Cortex of kidney (tissue), 1 donor: ENCODE measurements at places on chromosomes 13 and 19.

- no peak for DNase-seq
Measured at GRCh38 chr13:87975035-87975434, 303.9 kb downstream of the SLITRK5 start.

DNA sequence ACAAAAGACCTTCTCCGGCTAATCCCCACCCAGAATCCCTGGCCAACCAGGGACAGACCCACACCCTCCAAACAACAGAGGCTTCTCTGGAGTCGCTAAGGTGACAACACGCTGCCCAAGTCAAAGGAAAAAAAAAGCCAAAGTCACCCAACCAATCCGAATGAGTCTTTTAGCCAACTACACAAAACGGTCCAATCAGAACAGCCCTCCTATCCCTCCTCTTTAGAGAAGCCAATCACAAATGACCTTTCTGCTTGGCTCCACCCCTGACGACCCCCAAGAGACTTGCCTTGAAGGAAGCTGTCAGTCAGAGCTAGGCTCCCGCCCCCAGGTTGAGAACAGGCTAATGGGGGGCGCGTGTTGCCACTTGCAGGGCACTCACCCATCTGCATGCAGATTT is 6.6 kb upstream of the FBXW9 start:
- DNase-seq = no peak

- no peak for DNase-seq
Measured at GRCh38 chr13:113084094-113084942, 21.3 kb upstream of the F7 start.

- no peak for DNase-seq
Measured at GRCh38 chr13:30619731-30620130, 2.0 kb downstream of the USPL1 start.

GRCh38 chr13:88800505-88800904 is 1129.3 kb downstream of the SLITRK5 start:
- no peak for DNase-seq

- DNase-seq = no peak
Measured at GRCh38 chr13:40231311-40231710, 435.1 kb downstream of the FOXO1 start.

GRCh38 chr13:112953591-112954487 is 15.2 kb upstream of the MCF2L start:
- DNase-seq = no peak

DNA sequence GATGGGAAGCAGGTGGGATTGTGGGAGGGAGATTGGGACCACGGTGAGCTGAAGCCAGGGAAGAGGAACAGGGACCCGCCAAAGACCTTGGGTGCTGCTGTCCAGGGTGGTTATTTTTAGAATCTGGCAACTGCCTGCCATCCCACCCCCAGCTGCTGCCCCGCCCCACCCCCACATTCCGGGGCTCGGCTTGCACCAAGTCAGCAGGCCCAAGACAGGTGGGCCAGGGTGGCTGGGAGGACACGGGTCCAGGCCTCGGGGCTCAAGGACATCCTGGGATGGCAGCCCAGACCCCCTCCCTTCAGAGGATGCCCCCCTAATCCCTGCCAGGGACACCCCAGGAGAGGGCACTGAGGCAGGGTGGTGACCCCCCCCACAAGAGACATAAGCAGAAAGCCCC is 827 bp downstream of the CKM start:
- no peak for DNase-seq

GRCh38 chr13:98507282-98507797 is 69.6 kb downstream of the STK24 start:
- no peak for DNase-seq

DNA sequence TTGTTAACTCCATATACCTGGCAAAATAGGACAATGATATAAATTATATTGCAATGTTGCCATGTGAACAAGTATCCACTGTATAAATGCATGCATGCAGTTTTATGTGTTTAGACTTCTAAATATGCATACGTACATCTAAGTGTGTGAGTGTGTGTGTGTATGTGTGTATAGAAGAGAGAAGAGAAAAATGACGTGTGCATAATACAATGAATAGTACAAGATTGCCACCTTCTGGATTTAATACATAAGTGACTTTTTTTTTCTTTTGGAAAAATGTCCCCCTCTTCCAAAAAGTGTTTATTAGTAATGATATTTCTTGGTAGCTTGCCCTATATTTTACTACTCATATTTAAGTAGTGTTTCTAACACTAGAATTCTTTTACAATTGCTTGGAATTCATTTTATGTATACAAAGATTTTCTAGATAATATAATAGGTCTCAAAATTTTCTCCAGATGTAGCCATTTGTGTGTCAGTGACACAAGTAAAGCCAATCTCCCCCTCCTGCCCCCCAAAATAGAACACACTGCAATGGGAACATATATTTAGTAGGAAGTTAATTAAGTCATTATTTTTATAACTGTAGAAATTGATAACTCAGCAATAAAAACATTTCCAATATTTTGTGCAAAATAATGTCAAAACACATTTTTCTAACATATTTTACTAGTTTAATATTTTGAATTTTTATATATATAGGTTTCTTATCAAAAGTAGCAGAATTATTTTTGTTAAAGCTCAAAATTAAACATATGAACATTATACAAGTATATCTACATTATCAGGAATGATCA is 783.3 kb upstream of the ATXN8OS start:
- no peak for DNase-seq

DNA sequence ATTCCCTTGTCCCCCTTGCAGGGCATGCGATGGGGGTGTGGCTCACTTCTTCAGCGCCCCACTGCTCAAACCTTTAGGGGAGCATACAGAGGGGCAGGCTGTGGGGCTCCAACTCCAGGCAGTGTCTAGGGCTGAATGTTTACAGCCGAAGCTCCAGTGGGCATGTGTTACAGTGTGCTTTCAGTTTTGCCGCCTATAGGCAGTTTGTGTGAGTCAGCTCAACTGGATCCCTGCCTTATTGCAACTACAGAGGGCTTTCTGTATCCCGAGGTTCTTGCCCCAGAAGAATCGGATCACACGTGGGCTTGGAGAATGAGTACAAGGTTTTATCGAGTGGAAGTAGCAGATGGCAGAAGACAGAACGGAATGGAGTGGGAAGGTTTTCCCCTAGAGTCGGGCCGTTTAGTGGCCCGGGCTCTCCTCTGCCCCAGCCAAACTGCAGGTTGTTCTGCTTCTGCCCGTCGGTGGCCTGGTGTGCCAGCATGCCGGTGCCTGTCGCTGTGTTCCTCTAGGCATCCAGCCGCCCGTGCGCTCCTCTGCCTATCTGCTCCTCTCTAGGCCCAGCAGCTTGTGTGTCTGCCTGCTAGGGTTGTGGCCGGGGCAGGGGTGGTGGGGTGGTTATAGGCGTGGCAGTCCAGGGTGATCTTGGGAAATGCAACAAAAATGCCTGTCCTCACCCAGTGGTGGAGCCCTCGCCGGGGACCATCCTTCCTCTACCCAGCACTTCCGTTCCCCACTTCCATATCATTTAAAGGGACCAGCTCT is 435.9 kb upstream of the SGCG start:
- no peak for DNase-seq

GRCh38 chr13:106352850-106353249 is 182.6 kb downstream of the EFNB2 start:
- no peak for DNase-seq

DNA sequence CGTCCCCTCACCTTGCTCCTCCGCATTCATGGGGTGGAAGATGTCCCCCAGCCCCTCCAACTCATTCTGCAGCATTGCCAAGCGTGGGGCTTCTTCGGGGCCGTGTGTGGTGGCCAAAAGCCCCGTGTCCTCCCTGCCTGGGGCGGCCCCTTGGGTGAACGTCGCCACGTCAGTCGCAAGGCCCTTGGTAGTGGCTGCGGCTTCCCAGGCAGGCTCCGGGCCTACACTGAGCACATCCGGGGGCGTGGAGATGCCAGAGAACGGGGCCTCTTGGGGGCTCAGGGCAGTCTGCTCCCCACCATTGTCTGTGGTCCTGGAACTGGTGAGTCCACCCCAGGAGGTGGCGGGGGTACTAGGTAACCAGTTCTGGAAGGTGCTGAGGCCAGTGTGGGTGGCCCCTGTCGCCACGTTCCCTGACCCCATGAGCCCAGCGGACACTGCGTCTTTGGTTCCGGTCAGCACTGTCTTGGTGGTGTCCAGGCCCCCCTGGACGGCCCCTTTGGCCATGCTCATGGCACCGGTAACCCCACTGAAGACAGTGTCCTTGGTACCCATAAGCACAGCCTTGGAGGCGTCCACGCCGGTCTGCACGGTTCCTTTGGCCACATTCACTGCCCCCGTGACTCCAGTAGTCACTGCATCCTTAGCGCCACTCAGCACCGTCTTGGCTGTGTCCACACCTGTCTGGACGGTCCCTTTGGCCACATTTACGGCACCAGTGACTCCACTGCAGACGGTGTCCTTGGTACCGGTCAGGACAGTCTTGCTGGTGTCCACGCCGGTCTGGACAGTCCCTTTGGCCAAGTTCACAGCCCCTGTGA is 7.6 kb downstream of the PLIN4 start:
- no peak for DNase-seq

GRCh38 chr13:22220151-22221135 is 549.6 kb downstream of the FGF9 start:
- DNase-seq = no peak

GRCh38 chr19:18443406-18443805 is 5.5 kb upstream of the ISYNA1 start:
- no peak for DNase-seq

DNA sequence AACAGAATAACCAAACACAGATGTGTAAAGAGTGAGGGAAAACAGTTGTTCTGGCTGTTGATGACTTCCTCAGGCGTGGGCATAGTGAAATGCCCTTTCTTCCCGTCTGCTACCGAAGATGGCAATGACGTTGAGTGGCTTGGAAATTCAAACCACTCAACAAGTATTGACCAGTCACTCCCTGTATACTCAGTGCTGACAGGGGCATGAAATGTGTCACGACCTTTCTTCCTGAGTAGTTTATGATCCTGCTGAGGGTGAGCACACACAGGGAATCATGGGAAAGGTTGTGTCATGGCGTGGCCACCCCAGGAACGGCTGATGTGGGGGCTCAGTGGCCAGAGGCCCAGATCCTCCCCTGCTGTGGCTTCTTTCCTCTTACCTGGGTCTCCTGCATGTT is 87.8 kb upstream of the C1QTNF9B start:
- DNase-seq = no peak

DNA sequence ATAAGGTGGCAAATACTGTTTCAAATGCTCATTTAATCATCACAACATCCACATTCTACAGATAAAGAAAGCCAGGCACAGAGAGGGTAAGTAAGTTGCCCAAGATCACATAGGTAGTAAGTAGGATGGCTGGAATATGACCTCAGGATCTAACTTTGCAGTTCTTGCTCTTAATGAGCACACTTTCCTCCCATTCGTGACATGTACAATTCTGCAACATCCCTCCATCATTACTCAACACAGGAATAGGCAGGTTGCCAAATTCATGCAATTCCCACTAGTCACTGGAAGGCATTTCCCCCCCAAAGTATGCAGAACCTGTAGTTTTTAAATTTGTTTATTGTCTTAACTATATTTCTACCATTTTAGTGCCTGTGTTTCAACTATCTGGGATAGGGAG is 109.2 kb downstream of the OLFM4 start:
- no peak for DNase-seq

DNA sequence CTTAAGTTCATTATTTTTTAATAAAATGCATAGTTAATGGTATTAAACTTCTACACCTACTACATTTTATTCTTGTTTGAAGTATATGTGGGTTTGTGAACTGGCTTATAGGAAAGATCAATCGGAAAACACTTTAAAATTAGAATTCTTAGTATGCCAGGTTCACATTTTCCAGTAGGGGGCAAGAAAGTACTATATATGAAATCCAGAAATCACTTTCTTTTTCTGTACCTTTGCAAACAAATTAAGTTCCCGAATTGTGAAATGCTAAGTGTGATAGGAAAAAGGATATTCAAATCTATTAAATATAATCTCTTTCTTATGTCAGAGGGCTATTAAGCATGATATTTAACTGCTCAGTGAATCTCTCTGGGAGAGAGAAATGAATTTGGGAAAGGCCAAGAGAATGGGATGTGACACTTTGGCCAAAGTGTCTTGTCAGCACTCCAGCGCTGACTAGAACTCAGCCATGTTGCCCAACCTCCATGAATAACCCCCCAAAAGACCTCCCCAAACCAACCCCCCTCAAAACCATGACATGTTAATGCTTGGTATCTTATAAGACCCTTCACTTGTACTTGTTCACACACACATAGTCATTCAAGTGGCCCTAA is 122.6 kb upstream of the SLC10A2 start:
- no peak for DNase-seq

DNA sequence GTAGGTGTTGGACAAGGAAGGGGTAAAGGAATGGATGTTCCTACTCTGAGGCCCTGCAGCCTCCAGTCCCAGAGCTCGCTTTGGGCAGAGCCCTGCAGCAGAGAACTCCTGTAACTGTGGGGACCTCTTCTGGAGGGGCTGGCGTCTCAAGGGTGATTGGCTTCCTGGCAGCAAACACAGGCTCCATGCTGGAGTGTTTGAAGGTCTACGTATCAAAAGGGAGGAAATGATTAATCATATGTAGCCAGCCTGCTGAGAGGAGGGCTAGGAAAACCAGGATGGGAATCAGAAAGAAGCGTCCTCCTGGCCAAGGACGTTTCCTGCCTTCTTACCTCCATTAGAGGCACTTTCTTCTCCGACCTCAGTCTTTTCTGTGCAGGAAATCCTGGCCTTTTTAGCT is 208.5 kb downstream of the TSHZ3 start:
- DNase-seq = no peak

DNA sequence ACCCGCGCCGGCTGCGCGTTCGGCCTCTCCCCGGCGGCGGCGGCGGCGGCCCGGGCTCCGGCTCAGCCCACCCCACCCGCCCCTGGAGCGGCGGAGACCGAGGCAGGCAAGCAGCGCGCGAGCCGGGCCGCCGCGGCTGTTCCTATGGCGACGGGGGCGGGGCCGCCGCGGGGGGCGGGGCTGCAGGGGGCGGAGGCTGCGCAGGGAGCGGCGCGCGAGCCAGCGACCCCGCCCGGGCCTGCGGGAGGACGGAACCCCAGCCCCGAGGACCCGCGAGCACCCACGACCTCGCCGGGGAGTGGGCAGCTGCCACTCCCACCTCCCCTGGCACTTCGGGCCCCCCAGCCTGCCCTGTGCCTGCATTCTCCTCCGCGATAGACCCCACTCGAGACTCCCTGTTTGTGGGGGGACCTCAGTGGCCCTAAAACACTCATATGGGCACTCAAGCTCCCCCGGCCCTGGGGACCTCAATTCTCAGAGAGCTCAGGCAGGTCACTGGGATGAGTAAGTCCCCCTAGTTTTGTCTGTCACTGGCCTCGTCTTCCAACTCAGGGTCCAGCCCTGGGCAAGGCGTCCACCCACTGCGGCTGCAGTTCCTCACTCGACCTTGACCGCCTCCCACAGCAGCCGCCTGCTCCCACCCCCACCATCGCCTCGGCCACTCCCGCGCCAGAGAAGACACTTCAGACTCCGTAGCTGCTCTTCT is at the start of gene CTXN1:
TSS of gene CTXN1 (minus strand) at position 115 of the 706 bp plus-strand sequence. CDS start 597 bp downstream, outside the sequence.
- DNase-seq = no peak

- no peak for DNase-seq
Measured at GRCh38 chr13:52797176-52797575, 51.3 kb downstream of the PCDH8 start.

GRCh38 chr19:38980583-38981374 is 5.2 kb upstream of the FBXO17 start:
- no peak for DNase-seq
